Astrocyte of the hippocampus (primary cell): ENCODE measurements at places on chromosomes 5 and 9.

- no peak for DNase-seq
These were observed 62.2 kb upstream of the IL33 start for GRCh38 chr9:6153425-6153824.

- no peak for DNase-seq
These were observed 178.7 kb upstream of the SGCD start for GRCh38 chr5:156148301-156148700.

- no peak for DNase-seq
These were observed 114.4 kb downstream of the SEC61B start for GRCh38 chr9:99336531-99336930.

DNA sequence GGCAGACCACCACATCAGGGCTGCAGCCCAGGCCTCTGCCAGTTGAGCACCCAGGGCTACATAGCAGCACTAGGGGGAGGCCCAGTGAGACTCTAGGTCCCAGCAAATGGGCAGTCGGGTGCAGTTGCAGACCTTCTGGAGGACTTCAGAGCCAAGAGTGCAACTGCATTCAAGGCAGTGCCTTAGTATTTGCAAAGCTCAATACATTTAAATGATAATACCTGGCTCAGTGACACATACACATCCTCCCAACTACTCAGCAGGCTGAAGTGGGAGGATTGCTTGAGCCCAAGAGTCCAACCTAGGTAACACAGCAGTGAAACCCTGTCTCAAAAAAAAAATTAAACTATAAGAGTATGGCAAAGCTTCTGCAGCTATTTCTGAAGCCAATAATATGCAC is 38.6 kb upstream of the TMOD1 start:
- no peak for DNase-seq

DNA sequence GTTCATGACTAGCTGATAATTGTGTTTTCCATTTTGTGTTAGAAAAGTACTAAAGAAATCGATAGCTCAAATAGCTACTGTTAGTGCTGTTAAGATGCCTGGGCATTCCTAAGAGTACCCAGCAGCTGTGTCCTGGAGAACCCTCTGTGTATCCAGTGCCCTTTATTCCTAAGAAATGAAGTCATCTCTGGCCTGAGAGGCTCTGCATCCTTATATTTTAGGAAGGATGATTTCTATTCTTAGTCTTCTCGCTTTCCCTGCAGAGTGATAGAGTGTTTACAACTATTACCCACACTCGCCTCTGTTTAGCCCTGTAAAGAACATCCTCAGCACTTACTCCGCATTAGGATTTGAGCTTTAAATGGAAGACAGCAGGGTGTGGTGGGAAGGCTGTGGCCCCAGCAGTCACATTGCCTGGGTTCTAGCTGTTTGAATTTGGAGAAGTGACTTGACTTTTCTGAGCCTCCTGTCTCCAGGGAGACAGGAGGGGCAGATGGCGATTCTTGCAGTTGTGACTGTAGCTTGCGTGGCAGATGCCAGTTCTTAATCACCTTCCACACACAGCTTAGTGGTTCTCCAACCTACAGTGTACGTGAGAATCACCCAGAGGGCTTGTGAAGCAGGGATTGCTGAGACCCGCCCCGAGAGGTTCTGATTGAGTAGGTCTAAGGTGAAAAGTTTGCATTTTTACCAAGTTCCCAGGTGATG is 177.2 kb upstream of the PITX1 start:
- no peak for DNase-seq

DNA sequence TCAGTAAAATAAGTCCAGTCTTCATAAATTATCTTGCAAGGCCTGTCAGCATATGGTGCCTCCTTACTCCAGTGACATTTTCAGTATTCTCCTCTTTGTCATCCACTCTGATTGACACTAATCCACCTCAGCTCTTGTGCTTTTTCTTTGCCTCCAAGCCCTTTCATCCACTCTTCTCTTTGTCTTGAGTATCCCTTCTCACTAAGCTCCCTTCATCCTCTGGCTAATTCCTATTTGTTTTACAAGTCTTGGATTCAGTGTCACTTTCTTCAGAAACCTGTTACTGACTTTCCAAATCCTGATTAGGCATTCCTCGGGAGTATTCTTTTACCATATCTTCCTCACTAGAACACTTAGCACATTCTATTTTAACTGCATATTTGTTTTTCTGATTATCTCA is 100.6 kb upstream of the VCAN start:
- no peak for DNase-seq
